ENCODE measurements at places on chromosomes 11 and 22.
A peak's percentile ranks its signal among the peaks of the same experiment; 100 is the strongest.

GRCh38 chr22:27798511-27799014, 3.0 kb downstream of the MN1 start:
- no peak for DNase-seq

- no peak for DNase-seq
Observed at GRCh38 chr11:107928767-107929507, 689 bp downstream of the RAB39A start.

DNA sequence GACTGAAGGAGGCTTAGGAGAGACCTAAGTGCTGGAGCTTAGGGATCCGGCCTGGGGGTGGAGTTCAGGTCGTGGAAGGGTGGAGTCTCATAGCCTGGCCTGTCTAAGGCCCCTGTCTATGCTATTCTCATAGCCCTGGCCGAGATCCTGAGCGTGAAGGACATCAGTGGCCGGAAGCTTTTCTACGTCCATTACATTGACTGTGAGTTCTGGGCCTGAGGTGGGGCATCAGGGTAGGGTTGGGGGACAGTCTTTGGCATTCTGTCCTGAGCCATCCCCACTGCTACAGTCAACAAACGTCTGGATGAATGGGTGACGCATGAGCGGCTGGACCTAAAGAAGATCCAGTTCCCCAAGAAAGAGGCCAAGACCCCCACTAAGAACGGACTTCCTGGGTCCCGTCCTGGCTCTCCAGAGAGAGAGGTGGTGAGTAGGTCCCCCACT, 603 bp downstream of the KAT5 start:
- DNase-seq = no peak

DNA sequence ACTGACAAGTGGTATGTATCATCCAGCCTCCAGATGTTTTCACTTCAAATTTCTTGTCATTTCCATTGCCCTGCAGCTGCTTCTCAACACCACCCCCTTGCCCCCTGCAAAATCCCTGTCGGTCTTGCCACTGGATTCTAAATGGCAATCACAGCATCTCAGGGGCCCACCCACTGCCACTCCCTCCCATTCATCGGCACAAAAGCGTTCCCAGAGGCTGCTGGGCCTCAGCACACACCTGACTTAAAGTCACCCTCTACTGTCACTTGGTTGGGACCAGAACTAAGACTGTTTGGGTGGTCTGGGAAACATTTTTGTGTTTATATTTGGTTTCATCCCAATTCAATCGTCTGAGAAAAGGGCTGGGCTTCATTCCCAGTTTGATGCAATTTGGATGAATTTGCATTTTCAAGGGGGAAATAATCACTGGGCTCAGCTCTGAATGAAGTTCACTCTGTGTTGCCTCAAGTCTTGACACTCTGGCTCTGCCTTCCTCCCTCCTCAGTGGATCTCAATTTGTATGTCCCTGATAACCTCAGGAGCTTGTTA, 27.1 kb downstream of the SYT13 start:
- no peak for DNase-seq

GRCh38 chr11:89502301-89502700, 11.1 kb upstream of the NOX4 start:
- DNase-seq = no peak

GRCh38 chr11:110827276-110827675, 115.0 kb upstream of the ARHGAP20 start:
- DNase-seq = no peak

DNA sequence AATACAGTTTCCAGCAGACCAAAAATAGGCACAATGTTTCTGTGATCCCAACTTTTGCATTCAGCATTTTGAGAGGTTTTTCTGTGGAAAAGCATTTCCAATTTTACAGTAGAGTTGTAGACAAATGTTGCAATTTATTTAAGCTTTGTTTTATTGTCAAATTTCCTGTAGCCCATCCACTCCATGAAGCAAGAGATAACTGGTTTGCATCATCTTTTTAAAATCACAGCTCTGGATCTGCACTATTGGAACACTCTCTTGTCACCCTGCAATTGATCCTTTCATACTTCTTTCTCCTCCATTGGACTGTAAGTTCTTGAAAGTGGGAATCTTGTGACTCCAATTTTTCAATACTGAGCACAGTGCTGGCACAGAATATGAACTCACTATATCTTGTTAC, 86.0 kb downstream of the MAML2 start:
- DNase-seq = no peak

DNA sequence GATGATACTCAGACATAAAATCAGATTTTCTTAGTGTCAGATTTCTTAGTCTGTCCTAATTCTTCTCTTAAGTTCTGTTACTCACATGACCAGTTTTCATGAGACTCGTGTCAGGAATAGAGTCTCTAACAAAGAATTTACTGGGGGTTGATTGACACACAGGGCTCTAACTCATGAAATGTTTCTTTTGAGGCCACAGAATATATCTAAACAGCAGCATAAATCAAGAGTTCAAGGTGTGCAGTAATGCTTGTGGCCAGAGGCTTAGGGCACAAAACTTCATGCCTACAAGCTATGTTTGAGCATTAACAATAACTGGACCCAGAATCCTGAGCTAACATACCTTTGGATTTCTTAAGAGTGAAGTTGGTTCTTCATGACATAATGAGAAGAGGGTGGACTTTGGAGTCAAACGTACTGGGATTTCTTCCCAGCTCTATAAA, 237.2 kb downstream of the DDX10 start:
- no peak for DNase-seq

- DNase-seq = peak; percentile 40
Observed at GRCh38 chr22:21032037-21032867, at the start of gene SLC7A4. TSS of gene SLC7A4 (minus strand) at chr22:21032561. CDS start at chr22:21031812, 749 bp downstream.

DNA sequence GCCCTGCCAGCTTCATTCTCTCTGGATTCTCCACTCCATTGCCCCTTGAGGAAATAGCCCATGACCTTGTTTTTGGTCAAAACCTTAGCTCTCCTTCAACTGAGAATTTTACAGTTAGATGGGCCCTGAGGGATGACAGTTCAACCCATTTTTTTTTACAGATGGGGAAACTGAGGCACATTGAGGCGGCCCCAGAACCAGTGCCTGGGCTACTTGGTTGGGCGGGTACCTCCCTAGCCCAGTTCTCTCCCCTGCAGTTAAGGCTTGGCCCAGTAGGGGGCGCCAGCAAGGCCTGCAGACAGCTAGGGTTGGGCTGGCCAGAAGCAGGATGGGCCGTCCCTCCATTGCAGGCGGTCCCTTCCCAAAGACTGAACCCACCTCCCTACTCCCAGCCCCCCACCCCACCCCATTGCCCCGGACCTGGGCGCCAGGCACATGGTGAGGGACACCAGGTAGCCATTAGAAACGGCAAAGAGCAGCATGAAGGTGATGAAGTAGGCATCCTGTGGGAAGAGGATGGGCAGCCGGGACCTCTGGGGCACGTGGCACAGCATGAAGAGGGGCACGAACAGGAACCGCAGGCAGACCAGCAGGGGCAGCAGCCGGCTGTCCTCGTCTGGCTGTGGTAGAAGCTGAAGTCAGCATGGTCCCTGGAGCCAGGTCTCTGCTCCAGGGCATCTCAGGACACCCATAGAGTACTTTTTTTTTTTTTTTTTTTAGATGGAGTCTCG, 7.6 kb downstream of the SLC29A2 start:
- peak; percentile 75 for DNase-seq

- DNase-seq = no peak
Observed at GRCh38 chr11:15607361-15608036, 492.8 kb downstream of the INSC start.

DNA sequence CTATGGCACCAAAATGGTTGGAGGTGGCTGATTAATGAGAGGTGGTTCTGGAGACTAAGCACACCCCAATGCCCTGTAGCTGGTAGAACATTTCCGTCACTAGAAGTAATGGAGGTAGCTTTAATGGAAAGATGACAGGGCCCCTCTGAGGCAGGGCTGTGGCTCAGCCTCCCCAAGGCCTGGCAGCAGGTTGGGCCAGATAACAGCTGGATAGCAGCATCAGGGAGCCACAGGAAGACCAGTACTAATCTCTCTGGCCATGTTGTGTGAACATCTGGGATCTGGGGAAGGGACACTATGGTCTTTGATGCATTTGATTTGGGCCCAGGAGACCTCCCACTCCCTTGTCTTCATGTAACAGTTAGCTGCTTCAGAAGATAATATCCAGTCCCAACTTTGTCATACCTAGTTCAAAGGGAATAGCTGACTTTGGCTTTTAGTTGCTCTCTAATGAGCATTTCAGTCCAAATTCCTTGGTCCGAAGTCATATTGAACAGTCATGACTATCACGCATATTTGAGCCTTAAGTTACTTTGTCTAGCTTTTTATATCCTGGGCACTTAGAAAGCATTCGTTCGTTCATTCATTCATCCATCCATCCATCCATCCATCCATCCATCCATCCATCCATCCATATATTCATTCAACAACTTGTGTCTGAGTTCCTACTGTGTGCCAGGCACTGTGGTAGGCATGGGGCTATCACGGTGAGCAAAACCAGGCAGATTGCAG, 53.0 kb upstream of the LMO2 start:
- peak; percentile 98 for DNase-seq

DNA sequence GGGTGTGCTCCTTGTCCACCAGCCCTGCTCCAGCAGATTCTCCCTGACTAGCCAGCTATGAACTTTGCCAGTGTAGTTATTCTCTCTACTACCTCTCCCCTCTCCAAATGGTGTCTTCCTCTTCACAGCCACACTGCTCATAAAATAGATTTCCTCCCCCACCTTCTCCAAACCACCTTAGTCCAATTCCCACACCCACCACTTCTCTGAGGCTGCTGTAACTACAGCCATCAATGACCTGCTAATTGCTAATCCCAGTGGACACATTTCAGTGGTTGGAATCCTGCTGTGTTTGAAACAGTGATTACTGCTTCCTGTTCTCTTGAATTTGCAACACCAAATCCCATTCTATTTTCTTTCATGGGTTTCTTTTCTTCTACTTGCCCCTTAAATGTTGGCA, 23.4 kb downstream of the SYT9 start:
- DNase-seq = no peak

DNA sequence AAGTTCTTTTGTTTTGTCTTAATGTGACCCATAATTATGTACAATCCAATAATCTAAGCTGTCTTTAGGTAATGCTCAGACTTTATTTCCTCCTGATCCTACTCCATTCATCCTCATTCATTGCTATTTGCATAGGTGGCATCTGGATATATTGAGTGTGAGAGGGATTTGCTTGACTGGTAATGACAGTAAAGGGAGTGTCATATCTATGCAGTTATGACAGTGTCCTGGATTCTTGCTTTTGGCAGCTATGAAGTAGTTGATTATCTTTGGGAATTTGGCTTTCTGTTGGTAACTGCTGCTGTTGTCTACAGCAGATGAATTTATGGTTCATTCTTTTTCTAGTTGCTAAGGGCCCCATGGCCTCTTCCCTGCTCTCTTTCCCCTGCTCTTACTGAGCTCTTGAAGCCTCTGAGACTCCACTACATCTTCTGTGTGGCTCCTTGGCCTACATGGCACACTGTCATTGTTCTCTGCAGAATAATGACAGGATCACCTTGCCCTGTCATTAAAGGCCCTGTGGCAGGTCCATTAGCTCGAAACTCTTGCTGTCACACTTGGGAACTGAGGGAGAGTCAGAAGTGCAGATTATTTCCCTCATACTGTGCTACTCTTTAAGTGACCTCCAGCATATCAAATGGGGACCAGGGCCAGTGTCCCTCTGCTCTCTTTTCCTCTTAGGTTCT, 20.1 kb upstream of the ACAT1 start:
- DNase-seq = no peak

- no peak for DNase-seq
Observed at GRCh38 chr11:17807034-17807433, 72.5 kb downstream of the KCNC1 start.

DNA sequence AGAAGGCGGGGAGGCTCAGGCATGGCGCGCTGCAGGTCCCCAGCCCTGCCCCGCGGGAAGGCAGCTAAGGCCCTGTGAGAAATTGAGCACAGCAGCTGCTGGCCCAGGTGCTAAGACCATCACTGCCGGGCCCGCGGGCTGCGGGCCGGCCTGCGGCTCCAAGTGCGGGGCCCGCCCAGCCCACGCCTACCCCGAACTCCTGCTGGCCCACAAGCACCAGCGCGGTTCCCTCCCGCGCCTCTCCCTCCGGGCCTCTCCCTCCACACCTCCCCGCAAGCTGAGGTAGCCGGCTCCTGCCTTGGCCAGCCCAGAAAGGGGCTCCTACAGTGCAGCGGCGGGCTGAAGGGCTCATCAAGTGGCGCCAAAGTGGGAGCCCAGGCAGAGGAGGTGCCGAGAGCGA, 4.6 kb upstream of the RDX start:
- DNase-seq = no peak

DNA sequence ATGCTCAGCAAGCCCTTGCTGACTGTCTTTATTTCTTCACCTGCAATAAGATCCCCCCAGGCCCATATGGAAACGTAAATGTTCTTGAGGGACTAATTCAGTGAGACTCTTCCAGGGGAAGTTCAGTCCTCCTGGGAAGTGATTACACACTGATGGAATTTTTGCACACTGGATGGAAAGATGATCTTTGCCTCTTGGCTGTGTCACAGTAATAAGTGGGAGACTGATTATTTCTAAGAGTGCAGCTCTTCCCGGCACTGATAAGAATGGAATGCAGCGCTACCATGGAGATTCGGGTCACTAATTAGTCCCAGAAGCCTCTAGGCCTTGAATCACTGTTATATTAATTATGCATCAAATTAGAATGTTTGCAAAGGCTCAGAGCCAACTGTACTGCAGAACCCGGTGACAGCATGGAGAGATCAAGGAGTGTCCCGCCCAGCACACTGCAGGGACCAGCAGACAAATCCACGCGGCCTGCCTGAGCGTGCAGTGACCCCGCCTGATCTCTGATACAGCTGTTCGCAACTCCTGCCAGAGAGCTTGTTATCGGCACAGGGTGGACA, 178.3 kb downstream of the SNX19 start:
- no peak for DNase-seq

DNA sequence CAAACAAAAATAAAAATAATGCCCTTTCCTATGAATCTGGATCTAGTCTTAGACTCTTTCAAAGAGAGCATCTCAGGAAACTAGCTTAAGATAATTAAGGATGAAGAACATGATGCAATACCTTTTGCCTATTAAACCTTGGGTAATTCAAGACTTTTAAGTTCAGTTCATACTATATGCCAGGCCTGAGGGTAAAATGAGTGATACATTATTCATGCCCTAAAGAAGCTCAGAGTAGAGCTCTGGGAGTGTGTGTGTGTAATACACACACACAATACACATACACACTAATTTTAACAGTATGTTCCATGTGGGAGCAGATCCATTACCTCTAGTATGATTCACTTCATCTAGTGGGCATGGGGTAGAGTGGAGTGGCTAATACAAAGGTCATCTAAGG, 651.4 kb upstream of the CHORDC1 start:
- no peak for DNase-seq

- DNase-seq = peak; percentile 39
Observed at GRCh38 chr11:82750643-82751139, 17.0 kb upstream of the FAM181B start.

GRCh38 chr11:134224710-134225664, 516 bp downstream of the VPS26B start:
- DNase-seq = peak; percentile 87

- no peak for DNase-seq
Observed at GRCh38 chr11:64710418-64711137, 12.4 kb downstream of the NRXN2 start.

DNA sequence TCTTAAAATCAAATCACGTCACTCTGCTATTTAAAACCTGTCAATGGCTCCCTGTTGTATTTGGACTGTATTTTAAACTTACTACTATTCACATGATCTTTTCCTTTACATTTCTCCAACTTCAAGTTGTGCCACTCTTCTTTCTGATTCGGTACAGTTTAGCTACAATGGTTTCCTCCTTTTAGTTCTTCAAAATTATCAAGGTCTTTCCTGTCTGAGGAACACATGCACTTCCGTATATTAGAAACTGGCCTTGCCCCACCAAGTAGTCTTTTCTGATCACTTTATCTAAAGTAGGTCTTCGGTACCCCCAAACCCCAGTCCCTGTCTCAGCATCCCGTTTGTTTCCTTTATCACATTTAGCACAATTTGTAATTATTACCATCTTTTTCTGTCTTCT, 81.8 kb downstream of the MTMR3 start:
- peak; percentile 34 for DNase-seq
